WTC11 (cell line): ENCODE measurements at places on chromosomes 6 and 20. TPM values are rescaled to one million over a fixed set of nuclear protein-coding genes. Genes with fewer than 3 reads are reported as not detected.

GRCh38 chr6:123091896-123092271, 95.8 kb downstream of the CLVS2 start:
- H3K4me3 ChIP-seq = no peak overlapping the region
- DNase-seq = no peak
- no peaks in the 10 kb centered on the region for H3K36me3 ChIP-seq
- H3K4me1 ChIP-seq = peaks cover 5% of the 10 kb centered on the region; the same call in 1 of the 2 replicates
- no peak overlapping the region for H3K27ac ChIP-seq
- H3K27me3 ChIP-seq = no peaks in the 10 kb centered on the region

LIN28B gene
- 73.4 to 82.0 TPM (median 81.9 TPM) in 3 replicates for total RNA-seq

- H3K27ac ChIP-seq = no peak overlapping the region
- H3K27me3 ChIP-seq = no peaks in the 10 kb centered on the region
- H3K36me3 ChIP-seq = peaks cover under 1% of the 10 kb centered on the region; the same call in 1 of the 2 replicates
- no peak overlapping the region for H3K4me3 ChIP-seq
Observed at GRCh38 chr6:28315628-28316027, 20.3 kb downstream of the ZSCAN31 start.

DNA sequence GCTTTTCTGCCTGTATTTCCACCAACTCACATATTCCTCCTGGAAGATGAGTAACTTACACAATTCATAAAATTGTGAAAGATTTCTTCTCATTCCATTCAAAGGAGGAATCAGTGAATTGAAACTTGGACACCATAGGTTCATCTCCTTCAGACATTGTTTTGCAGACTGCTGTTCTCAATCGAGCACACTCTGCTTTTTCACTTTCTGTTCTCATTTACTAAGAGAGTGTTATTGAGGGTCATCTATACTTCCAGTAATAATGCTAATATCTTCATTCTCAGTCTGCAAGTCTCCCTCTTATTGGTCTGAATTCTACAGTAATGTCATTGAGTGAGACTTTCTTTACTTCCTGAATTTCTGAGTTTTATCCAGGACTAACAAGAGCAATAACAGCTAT, 67.5 kb upstream of the FUT9 start:
- H3K27me3 ChIP-seq = no peaks in the 10 kb centered on the region; the same call in 1 of the 2 replicates
- DNase-seq = no peak

PLEKHG1 gene
- 2.6 to 3.5 TPM (median 2.7 TPM) in 3 replicates for total RNA-seq

- H3K27me3 ChIP-seq = no peaks in the 10 kb centered on the region; the same call in 1 of the 2 replicates
- H3K27ac ChIP-seq = no peak overlapping the region
Observed at GRCh38 chr6:1081551-1082284, 230.2 kb upstream of the FOXQ1 start.
